ENCODE measurements at places on chromosomes 5 and 9.

- DNase-seq: no peak
These were observed 2.4 kb upstream of the MACIR start for GRCh38 chr5:103256178-103256577.

GRCh38 chr9:19018201-19018600 lies 14.8 kb downstream of the SAXO1 start:
- DNase-seq: no peak

GRCh38 chr5:21823076-21823574 lies 1030.0 kb downstream of the CDH12 start:
- DNase-seq: no peak

- DNase-seq: no peak
These were observed 751.1 kb downstream of the TLR4 start for GRCh38 chr9:118455259-118455658.

GRCh38 chr9:77978086-77978781 lies 53.4 kb downstream of the GNAQ start:
- DNase-seq: no peak

- DNase-seq: no peak
These were observed 937.6 kb downstream of the TLE4 start for GRCh38 chr9:80509358-80509757.

- DNase-seq: no peak
These were observed 49.9 kb upstream of the ERBIN start for GRCh38 chr5:65876496-65876895.

DNA sequence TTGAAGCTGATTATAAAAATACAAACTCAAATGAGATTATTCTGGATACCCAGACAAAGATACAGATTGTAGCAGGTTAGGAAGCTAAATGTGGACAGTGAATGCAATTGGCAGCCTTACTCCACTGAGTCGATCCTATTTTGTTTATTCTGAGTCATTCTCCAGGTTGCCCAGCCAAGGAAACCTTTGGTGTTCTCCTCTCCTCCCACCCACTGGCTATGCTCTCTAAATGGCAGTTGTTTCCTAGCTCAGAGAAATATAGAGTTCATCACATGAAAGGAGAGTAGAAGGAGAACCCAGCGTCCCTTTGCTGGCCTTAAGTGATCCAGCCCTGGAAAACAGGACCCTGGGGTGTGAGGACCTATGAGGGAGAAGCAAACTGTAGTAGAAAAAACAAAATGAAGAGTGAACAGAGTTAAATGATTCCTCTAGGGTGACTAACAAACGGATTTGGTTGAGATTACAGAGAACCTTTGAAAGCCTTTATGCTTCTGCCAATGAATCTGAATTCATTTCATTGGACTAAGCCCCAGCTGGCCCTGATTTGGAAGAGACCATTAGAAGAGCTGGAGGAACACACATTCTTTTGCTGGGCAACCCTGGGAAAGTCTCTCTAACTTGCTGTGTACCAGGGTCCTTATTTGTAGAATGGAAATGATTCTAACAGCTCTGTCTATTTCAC lies 95.1 kb downstream of the BRINP1 start:
- no peak for DNase-seq

GRCh38 chr9:89659891-89660685 lies 55.3 kb downstream of the GADD45G start:
- no peak for DNase-seq

DNA sequence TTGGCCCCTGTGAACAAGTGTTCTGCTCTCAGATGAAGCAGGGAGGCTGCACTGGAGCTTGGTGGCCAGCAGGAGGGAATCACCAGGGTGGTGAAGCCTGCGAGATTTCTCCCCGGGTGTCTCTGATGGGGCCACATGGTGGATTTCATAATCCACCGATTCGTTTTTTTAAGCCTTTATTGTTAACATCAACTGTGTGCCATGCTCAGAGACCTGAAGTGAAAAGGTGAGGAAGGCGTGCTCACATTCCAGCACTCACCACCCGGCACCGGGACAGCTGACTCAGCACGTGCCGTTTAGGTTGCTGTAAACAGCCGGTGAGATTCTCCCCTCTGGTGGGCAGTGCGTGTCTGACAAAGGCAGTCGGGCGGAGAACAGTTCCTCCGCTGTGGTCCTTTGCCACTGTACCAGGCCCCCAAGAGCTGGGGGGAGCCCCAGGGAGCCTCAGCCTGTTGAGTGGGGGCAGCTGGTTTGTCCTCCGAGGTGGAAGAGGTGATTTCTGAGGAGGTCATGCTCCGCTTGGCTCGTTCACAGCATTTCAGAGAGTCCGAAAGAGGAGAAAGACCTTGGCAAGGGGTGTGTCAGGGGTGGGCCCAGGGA lies 12.7 kb upstream of the AHRR start:
- no peak for DNase-seq

GRCh38 chr9:135776893-135777622 lies 75.1 kb downstream of the KCNT1 start:
- no peak for DNase-seq

DNA sequence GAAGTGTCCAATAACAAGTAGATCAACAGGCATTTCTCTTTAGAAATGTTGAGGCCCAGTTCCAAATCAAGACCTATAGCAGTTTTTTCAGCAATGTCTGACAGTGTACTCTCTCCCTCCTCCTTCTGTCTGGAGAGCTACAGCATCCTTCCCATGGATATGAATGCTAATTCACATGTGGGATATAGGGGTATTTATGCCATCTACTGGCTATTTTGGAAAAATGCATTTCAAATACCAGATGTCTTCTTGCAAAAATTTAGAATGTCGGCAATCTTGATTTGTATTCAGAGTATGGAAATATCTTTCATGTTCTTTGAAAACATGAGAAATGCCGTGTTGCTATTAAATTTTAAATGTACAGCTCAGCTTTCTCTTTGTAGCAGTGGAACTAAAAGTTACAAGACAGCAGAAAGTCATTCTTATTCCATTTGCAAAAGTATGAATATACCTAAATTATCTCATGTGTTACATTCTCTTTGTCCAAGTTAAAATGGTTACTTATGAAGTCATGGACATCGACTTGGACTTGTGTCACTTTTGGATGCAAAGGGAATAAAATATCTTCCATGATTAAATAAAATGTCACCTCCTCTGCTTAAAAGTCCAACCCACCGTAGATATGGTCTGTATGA lies 647.8 kb downstream of the TAF11L14 start:
- DNase-seq: no peak

DNA sequence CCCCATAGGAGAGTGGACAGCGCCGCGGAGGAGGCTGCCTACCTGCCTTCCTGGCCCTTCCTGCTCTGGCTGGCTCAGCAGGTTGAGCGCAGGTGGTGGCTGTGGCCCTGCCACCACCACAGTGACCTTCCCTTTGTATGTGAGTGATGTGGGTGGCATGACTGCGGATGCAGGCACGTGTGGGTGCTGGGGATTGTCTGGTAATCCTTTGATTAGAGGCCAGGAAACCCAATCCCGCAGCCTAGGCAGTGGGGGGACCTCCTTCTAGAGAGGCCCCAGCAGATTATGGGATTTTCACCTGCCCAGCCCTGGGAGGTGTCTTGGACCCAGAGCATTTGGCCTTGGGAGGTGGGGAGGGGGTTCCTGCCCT lies 16.5 kb downstream of the RXRA start:
- DNase-seq: no peak

DNA sequence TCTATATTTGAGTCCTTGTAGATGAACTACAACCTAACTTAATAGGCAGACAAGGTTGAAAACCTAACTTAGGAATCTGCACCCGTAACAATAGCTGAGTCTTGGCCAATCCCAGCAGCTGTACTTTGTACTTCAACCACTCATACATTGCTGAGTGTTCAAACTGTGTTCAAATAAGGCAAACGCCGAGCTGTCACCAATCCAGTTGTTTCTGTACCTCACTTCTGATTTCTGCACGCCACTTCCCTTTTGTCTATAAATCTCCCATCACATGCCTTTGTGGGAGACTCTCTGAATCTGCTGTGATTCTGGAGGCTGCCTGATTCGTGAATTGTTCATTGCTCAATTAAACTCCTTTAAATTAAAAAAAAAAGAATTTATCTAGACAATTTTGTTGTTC lies 167.8 kb upstream of the TUT7 start:
- no peak for DNase-seq

GRCh38 chr5:58458743-58459145 lies 1.1 kb downstream of the PLK2 start:
- DNase-seq: no peak

DNA sequence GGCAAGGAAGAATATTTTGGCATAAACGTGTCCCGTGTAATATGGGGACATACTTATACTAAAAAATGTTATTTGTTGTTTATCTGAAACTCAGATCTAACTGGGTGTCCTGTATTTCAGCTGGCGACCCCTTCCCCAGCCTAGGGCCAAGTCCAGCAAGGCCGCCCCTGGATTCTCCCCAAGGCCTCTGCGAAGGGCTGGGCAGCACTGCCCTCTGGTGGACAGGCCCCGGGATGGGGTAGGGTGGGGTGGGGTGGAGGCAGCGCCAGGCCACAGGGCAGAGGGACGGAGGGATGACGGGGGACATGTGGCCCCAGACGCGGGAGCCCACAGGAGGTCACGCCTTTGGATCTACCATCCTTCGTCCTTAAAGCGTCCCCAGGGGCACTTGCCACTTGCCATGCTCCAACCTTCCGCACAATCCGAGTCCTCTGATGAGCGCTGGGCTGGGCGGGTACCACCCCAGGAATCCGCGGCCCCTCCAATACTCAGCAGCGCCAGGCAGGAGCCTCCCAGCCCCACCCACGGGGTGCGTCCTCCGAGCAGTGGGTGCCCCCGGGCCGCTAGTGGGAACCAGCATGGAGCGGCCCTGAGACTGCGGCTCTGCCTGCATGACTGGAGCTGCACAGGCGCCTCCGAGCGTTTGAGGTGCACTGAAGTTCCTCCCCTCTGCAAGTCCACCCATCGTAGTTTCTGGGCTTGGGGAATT lies 7.1 kb upstream of the AGPAT2 start:
- DNase-seq: no peak

GRCh38 chr9:130541533-130541932 lies 37.8 kb upstream of the FUBP3 start:
- DNase-seq: no peak

GRCh38 chr9:136545692-136545964 lies 220 bp downstream of the NOTCH1 start:
- DNase-seq: no peak

DNA sequence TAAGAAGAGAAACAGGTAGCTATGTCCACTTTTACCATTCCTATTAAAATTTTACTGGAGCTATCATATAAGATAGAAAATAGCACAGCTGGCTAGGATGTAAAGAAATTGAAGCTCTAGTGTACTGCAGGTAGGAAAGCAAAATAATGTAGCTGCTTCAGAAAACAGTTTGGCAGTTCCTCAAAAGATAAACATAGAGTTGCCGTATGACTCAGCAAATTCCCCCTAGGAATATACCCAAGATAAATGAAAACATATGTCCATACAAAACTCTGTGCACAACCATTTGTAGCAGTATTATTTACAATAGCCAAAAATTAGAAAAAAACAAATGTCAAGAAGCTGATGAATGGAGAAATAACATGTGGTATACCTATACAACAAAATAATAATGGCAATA lies 64.6 kb upstream of the SHISAL2B start:
- no peak for DNase-seq

DNA sequence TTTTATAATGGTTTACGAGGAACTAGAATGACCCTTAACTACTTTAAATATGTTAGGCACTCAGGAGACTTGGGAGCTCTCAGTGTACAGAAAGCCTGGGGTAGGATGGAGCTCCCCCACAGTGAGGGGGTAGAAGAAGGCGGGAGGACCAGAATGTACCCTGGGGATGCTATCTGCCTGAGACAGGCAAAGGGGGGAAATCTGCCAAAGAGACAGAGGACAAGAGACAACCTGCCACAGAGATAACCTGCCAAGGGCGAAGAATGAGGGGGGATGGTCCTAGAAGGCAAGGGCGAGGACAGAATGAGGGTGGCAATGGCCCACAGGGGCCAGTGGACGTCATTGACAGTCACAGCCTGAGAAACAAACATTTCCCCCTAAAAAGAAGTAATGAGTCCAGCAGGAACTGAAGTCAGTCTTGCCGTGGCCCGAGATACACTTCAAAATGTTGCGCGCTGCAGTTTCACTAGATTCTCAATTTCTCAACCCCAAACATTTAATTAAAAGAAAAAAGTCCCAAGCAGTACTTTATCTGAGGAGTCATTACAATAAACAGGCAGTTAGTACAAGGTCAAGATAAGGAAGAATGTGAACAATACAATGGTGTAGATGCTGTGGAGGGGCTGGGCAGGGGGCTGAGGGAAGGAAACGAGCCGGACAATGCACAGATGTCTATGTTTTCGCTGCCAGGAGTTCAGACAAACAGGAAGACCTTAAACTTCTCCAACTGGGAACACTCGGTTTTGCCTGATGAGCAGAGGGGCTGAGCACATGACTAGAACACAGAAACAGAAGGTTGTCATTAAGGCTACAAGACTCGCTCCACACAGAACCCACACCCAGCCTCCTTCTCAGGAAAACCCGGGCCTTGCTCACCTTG lies 125.0 kb downstream of the LHFPL2 start:
- no peak for DNase-seq

DNA sequence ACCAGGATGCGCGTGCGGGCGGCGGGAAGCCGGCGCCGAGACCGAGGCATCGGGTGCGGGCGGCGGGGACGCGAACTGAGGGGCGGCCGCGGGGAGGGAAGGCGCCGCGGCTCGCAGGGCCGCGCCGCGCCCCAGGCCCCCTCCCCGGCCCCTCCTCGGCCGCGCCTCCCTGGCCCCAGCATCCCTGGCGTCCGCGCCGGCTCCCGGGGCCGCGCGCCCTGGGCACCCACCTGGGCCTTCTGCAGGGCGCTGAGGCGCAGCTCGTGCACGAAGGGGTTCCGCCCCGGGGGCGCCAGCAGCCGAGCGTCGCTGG lies 324 bp downstream of the LPCAT1 start:
- DNase-seq: no peak

- DNase-seq: no peak
These were observed 416.5 kb downstream of the TAF11L14 start for GRCh38 chr5:18050776-18051175.

- DNase-seq: no peak
These were observed 24.7 kb downstream of the MAPKAP1 start for GRCh38 chr9:125682340-125682739.

DNA sequence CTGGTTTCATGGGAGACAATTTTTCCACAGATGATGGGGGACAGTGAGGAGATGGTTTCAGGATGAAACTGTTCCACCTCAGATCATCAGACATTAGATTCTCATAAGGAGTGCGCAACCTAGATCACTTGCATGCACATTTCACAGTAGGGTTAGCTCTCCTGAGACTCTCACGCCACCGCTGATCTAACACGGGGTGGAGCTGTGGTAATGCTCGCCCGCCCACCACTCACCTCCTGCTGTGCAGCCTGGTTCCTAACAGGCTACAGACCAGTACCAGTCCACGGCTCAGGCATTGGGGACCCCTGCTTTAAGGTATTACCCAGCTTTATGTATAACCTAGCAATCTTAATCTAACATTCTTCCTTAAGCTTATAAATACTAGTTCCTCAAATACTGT lies 35.6 kb downstream of the TTC39B start:
- no peak for DNase-seq

GRCh38 chr5:157266286-157267007 lies 524 bp downstream of the CYFIP2 start:
- DNase-seq: no peak

- no peak for DNase-seq
These were observed 66.7 kb downstream of the KCNIP1 start for GRCh38 chr5:170570476-170570875.

GRCh38 chr9:127924736-127925444 lies 5.7 kb downstream of the PIP5KL1 start:
- no peak for DNase-seq

Measured in esophagus squamous epithelium (tissue), 5 donors.